ENCODE measurements at places on chromosomes 12 and 14.

DNA sequence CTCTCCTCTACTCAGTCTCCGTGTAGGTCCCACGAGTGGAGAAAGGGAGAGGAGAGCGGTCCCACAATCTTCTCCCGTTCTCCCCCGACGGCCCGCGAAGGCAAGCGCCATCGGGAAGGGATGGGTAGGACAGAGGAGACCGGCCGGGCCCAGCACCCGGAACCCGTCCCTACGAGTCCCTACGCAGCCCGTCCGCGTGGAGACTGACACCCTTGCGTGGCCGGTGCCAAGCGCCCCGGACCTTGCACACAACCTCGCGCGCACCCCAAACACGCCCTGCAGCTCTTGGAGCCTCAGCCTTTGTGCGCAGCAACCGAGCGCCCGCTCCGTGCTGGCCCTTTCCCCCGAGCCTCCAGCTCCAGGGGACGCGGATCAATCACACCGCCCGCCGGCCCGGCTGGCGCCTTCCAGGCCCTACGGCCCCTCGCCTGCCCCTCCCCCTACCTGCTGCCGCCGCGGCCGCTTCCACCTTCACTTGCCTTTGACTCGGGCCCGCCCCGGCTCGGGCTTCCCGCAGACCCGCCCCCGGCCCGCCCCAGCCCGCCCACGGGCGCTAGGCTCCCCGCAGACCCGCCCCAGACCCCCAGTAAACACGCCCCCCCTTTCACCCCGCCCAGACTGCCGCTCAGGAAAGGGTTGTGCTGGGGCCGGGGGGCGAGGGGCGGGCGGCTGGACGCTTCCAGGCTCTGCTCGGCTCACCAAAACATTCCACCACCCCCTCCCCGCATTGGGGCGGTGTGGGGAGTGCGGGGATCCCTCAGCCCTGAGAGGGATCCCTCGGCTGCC lies at the start of gene NDRG2:
TSS of gene NDRG2 (minus strand) at position 477 of the 786 bp plus-strand sequence. CDS start 1,746 bp downstream, outside the sequence.
- peak; percentile 66 for DNase-seq

DNA sequence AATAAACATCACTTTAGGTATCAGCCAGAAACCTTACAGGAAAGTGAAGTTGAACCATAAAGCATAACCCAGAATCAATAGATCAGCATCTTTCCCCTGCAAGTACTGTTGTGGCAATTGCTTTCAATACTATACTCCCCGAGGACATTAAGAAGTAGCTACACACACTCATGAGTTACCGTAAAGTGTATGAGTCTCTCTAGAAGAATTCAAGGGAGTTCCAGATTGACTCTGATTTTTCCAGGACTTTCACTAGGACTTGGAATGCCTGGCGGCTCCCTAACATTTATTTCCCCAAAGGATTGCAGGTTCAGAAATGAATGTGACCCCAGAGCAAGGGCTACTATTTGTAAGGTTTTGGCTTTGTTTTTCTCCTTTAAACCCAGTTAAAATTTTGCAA lies 465.4 kb upstream of the MDGA2 start:
- DNase-seq, result no peak

DNA sequence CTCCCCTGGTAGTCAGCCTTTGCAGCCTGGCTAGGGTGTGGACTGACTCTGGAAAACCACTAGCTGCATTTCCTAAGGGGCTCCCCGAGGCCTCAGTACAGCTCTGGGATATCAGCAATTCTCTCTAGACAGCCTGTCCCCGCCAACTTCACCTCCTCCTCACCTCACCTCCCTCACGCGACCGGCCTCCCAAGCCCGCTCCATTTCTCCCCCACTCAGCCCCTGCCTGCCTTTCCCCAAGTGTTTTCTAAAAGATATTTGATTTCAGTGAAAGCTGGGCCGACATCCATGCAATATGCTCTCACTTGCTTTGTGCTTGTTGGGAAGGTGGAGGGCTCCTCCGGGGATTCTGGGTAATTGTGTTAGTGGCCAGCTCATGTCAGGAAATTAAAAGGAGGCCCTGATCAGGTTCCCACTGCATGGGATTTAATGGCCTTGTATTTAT lies 91.8 kb downstream of the ESRRB start:
- DNase-seq, result no peak

DNA sequence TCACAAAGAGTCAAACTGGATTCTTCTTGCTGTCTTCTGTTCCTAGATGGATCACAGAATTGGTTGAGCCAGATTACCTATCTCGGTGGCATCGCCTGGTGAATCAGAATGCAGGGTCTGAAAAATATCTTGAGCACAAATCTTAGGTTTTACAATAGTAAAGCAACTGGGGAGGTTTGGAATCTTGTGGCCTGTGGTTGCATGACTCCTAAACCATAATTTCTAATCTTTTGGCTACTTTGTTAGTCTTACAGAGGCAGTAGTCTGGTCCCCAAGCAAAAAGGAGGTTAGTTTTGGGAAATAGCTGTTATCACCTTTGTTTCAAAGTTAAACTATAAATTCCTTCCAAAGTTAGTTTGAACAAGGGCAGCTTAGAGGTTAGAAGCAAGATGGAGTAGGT lies 1488.5 kb upstream of the FLRT2 start:
- DNase-seq, result no peak

- DNase-seq, result no peak
Measured at GRCh38 chr14:94043756-94044475, 17.8 kb downstream of the OTUB2 start.

DNA sequence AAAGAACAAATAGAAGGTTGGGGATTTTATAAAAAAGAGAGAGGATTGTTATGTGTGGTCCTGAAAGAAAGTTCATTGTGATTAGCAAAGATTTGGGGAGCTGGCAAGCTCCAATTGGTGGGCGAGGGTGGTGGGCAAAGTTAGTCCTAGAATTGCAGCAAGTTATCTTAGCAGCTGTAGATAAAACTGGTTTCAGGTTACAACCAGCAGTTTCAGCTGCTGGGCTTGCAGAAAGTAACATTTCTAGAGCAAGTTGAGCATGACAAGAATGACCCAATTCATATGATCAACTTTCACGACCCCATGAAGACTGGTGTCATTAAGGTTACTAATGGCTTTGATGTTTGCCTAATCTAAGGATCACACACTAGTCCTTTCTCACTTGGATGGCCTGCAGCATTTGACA lies 177.9 kb upstream of the NUDT4 start:
- DNase-seq, result no peak
